ENCODE measurements at places on chromosomes 1 and 21.

DNA sequence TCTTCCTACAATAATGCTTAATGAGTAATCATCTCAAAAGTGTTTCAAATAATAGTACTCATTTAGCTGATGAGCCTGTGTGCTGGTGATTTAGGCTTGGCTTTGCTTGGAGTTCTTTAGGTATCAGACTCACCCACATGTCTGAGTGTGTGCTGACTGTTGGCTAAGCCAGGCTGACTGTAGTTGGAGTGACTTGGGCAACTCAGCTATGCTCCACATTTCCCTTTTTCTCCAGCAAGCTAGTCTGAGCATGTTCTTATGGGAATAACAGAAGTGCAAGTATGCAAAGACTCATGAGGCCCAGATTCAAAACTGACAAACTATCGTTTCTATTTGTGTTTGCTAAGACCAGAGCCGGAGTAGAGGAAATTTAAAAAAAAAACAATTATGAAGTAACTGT is 99.0 kb upstream of the ADGRL4 start:
- no peak for DNase-seq

DNA sequence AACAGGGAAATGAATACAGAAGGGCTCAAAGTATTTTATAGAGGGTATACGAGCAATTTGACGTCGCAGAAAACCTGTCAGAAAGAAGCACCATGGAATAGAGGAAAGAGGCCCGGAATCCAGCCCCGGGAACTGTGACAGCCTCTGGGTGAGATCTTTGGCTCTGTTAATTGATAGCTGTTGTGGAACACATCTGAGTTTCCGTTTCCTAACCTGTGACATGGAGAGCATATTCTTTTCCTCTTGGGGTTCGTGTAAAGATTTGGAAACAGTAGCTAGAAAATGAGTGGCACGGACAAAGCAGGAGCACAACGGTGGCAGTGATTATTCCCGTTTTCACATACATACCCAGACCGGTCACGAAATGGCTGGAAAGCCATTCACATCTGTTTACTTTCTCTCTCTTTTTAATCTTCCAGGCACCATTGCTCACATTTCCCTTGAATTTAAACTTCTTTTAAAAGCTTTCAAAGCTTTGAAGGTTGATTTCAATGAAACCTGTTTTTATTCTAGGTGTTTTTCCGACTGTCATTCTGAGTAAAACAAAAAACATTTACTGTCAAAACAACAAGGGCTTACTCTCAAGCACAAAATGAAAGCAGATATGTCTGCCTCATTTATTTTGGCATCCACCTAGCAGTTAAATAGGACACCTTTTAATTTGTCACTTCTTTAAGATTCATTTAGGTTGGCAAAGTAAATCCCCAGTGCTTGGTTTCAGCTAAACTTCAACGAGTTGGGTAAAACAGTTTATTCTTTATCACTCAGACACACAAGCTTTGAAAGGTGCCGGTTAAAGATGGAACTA is 26.7 kb upstream of the C8B start:
- no peak for DNase-seq

DNA sequence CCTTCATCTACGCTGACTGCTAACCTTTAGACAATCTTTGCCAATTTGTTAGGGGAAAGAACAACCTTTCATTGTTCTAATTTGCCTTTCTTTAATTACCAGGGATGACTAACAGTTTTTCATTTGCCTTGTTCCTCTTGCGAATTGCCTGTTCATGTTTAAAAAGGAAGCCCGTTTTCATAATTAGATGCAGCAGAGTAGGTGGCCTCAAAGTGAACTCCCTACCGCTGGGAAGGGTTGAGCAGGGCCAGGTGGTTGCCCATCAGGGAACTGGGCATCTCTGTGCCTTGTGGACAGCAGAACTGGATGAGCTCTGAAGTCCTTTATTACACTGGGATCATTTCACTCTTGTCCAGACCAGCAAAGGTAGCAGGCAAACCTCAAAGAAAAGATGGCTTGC is 59.0 kb downstream of the HIVEP3 start:
- no peak for DNase-seq

DNA sequence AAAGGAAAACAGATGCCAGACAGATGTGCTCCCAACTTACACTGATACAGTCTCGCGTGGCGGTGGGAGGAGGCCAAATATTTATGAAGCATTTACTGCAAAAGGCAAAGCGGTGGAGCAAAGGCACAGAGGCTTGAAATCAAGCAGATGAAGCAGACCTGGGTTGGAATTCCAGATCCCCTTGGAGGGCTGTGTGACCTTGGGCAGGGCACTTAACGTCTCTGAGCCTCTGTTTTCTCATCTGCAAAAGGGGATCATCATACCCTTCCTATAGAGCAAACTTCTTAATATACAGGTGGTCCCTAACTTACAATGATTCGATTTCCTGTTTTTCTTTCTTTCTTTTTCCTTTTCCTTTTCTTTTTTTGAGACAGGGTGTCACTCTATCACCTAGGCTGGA is 54.1 kb downstream of the IGSF21 start:
- no peak for DNase-seq

DNA sequence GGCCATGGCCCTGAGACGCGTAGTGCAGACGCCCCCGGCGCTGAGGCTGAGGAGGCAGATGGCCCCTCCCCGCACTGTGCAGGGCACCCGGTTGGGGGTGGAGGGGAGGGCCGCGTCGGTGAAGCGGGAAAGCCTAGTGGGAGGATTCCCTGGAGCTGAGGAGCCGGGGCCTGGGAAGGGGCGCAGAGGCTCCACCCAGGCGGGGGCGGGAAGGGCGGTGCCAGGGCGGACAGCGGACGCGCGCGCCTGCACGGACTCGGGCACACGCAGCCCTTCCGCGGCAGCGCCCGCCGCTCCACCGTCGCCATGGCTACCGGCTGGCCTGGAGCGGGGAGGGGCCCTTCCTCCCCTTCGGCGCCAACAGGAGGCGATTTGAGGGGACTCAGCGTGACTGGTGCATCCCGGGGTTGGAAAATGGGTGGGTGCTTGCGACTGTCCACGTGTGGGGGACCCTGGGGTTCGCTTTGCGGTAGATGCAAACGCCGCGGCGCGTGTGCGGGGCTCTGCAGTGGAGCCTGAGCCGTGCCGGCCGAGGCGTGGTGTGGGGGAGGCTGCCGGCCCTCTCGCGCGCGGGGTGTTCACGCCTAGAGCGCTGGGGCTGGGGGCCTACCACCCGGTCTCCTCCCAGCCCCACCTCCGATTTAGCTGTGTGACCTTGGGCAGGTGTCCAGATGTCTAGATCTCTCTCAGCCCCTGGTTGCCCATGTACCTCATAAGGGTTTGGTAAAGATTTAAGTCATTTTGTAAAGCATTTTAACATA is 35.1 kb downstream of the PTPRF start:
- DNase-seq, result peak; percentile 12

- peak; percentile 72 for DNase-seq
Measured at GRCh38 chr1:58545591-58546519, 671 bp downstream of the OMA1 start.

DNA sequence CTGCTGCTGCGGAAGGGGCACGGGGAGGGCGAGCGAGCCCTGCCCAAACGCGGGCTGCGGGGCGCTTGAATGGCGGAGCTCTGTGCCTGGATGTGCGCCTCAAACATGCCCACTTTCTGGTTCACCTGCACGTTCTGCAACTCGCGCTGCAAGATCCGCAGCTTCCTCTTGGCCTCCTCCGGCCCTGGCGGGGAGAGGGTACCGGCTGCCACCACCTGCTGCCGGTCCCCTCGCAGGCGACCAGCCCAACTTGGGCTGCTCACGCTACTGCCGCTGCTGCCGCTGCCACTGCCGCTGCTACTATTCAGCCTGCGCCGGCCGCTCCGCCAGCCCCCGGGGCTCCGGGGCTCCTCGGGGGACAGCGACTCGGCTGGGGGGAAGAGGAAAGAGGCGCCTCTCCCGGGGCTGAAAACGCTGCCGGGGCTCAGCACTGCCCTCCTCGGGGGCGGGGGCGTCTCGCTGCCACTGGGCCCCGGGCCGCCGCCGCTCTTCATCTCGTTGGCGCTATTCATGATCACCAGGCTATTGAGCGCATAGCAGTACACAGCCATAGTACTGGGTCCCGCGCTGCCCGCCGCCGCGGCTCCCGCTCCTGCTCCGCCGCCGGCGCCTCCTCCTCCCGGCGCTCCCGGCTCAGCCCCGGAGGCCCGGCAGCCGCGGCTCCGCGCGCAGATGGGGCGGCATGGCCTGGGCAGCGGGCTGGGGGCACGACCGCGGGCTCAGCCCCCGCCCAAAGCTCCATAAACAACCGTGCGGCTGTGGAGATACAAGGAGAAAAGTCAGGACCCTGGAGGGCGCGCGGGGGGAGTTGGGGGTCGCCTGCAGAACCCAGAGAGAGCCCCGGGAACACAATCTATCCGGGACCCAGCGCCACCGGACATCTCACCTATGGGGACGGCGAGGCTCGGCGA is 1.9 kb downstream of the ITPKB start:
- DNase-seq, result peak; percentile 56

GRCh38 chr21:46083791-46084561 is 13.9 kb upstream of the COL6A2 start:
- DNase-seq, result no peak

All from activated CD4-positive, alpha-beta T cell treated with anti-CD3 and anti-CD28 coated beads, Interleukin-2, amount 50 U/mL, for 1 hour (primary cell).